ENCODE measurements at places on chromosomes 13 and 19.

GRCh38 chr13:71672512-71672911 is 194.5 kb downstream of the DACH1 start:
- no peak for DNase-seq

DNA sequence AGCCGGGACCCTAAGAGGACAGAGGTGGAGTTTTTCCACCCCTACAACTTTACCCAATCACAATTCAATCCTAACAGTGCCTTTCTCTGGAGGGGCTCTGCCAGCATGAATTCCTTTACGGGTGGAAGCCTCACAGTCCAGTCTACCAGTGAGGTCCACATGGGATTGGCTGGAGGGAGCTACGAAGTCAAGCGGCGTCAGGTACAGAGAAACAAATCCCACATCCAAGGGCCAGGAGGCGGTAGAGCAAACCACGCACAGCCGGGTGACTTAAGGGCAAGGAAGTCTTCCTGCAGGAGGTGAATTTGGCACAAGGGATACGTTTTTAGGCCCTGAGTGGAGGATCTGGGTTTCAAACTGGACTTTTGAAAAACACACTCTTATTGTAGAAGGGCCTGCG is 199.6 kb downstream of the UQCRFS1 start:
- no peak for DNase-seq

DNA sequence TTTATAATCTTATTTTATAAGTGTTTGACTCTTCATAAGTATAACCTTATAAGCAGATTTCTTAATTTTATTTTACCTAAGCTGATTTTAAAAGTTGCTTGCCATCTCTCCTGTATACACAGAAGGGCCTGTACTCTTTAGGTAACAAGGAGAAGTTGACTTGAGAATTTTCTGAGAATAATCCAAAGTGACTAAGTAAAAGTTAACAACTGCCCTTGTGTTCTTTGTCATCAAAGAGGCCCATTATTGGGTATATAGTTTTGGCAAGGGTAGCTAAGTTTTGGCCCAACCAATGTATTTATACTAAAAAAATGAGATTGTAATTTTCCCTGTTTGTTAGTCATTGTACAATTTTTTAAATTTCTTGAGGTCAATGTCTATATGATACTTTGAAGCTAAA is 3.2 kb downstream of the LCP1 start:
- no peak for DNase-seq

DNA sequence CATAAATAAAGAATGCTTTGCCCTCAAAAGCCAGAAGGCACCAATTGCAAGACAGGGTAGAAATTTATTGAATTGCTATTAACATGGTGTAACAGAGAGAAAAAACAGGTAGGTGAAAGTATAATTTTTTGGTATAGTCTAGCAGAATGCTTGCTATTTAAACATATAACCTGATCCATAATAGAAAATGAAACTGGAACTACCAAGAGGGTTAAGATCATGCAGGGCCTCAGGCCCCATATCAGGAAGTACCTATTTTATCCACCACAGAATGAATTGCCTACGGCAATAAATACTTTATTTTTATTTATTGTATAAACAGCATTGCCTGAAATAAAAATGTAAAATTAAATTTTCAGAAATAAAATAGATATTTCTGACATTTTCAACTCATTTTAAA is 159.5 kb downstream of the PRR20E start:
- DNase-seq = no peak

- DNase-seq = no peak
These were observed 24.4 kb downstream of the WDR88 start for GRCh38 chr19:33156334-33156733.

GRCh38 chr13:41952749-41953148 is 8.2 kb downstream of the VWA8 start:
- DNase-seq = no peak

DNA sequence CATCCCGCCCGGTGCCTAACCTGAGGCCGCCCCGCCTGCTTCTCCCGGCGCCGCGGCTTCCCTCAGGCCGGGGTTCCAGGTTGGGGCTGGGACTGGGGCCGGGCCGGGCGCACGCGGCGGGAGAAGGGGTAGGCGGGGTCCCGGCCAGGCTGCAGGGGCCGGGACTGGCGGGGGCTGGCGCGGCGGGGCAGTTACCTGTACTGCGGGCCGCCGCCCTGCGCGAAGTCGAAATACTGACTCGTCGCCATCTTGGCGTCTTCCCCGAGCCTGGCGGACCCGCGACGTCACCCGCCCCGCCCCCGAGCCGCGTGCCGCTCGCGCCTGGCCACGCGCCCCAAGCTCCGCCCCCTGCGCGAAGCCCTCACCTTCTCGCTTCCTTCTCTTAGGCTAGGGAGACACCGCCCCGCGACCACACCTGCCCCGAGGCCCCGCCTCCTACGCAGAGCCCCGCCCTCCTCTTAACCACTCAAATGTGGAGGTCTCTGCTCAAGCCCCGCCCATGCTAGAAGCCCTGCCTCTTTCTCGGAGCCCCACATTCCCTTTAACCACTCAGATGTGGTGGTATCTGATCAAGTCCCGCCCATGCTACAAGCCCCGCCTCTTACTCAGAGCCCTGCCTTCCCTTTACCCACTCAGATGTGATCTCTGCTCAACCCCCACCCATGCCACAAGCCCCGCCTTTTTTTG is at the start of gene ZFR2:
Gene ZFR2 (minus strand): TSS at position 269 of the 687 bp plus-strand sequence. CDS start 21 bp downstream, at position 248.
- no peak for DNase-seq

DNA sequence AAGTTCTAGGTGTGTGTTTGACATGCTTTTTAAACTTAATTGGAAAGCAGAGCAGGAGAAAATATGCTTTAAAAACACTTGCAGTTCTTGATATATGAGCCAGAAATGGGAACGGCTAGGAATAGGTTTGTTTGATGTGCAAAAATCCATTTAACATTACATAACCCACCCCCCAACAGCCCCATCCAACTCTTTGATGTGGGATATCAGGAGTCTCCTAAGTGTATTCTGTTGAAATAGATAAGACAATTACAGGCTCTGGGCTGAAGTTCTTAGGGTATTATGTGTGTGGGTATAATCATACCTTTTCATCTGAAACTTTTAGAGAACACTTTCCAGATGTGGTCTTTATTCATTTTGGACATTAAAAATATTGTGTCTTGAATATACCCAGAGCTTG is 240.4 kb upstream of the CSNK1A1L start:
- DNase-seq = no peak

GRCh38 chr19:13154911-13155471 is 4.8 kb downstream of the IER2 start:
- no peak for DNase-seq

DNA sequence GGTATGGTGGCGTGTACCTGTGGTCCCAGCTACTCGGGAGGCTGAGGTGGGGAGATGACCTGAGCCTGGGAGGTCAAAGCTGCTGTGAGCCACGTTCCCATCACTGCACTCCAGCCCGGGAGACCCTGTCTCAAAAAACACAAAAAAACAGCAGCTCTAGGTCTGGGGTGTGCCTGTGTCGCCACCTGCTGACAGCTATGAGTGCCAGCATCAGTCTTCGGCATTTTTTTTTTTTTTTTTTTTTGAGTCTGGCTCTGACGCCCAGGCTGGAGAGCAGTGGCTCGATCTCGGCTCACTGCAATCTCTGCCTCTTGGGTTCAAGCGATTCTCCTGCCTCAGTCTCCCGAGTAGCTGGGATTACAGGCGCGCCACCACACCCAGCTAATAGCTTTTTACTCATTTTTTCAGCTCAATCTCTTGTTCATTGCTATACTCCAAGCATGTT is 10.1 kb downstream of the AP2S1 start:
- DNase-seq = peak; percentile 40

GRCh38 chr13:30810261-30810701 is 74.9 kb downstream of the ALOX5AP start:
- no peak for DNase-seq

- DNase-seq = no peak
These were observed 7.4 kb downstream of the IGFLR1 start for GRCh38 chr19:35734889-35735288.

GRCh38 chr19:48169578-48169938 is 586 bp downstream of the LIG1 start:
- DNase-seq = no peak

GRCh38 chr13:100940658-100941057 is 266.1 kb upstream of the TMTC4 start:
- DNase-seq = no peak

- no peak for DNase-seq
These were observed 19.7 kb upstream of the GTF3A start for GRCh38 chr13:27404680-27405079.

DNA sequence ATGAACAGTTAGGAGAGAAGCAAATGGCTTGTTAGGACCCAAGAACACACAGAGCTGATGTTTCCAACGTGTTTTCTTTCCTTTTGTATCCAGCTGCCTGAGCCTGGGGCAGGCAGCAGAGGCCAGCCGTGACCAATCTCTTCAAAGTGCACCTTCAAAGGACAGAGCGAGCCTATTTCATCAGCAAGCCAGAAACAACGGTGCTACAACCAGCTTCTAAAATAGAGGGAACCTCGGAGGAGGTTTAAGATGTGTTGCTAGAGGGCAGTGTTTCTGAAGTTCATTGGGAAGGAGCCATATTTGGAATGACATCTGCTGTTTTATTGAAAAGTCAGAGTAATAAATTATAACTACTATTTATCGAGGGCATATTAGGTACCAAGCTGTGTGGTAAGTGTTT is 56.2 kb upstream of the RFC3 start:
- no peak for DNase-seq
